ENCODE measurements at places on chromosomes 1 and 21.
A peak's percentile ranks its signal among the peaks of the same experiment; 100 is the strongest.

DNA sequence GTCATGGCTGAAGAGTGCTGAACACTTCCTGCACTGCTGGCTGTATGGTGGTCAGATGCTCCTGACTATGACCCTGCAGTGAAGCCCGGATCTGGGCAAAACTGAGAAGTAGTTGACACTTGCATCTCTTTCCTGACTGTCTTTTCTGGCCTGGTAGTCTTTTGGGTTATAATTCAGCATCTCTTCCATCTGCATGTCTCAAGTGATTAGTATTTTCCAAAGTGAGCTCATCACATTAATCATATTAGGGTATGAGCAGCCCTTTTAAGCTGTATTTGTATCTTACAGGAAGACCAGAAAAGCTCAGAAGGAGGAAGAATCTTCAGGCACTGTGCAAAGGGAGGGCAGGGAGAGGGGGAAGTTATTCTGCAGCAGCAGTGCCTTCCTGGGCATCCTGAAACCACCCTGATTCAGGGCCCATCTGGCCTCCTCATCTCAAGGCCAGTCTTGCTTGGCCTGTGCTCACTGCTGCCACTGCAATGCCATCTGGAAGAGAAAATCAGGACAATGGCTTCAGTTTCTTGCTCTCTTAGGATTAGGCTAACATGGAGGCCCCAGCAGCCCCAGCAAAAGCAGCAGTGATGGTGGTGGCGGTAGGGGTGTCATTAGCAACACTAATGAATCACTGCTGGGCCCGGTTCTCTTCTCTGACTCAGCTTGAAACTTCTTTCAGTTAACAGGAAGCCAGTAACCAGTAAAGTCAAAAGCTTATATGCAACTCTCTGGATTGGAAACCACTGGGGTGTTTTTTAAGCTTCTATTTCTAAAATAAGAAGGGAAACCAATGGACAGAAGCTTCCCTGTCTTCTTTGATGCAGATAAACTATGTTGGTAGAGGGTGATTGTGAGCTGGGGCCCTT is 63.3 kb upstream of the WDR26 start:
- DNase-seq = no peak

DNA sequence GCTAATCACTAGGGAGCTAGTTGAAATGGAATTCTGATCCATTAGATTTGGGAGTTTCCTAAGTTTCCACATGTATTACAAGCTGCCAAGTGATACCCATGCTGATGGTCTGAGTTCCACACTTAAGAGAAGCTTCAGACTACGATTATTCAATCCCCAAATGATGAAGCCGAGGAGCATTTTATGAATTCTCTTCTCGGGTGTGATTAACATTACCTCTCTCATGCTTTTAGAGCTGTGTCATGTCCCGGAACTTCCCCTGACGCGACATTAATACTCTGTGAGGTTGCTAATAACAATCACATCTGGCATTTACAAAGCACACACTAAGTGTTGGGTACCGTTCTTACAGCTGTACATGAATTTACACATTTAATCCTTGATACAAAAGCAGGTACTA is 63.0 kb downstream of the KCNJ15 start:
- no peak for DNase-seq

- no peak for DNase-seq
These were observed 126.8 kb upstream of the TNR start for GRCh38 chr1:175870217-175870616.

GRCh38 chr1:89758156-89758555 is 62.7 kb upstream of the LRRC8D start:
- DNase-seq = no peak

DNA sequence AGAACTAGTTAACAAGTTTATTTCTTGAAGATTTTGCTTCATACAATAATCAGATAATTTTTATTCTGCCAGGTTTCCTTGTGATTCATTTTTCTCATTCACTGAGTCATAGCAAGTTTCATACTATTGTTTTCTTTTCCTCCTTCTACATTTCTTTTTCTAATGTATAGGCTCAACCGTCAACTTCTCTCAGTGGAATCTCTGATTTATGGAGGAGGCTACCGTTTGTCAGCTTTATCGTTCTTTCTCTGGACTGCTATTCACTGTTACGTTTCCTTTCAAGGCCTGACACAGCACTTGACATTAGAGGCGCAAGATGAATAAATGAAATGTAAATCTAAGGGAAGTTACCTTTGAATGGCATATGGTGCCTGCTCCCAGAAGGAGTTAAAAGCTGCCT is 284.3 kb upstream of the NR5A2 start:
- no peak for DNase-seq

- DNase-seq = peak; percentile 47
These were observed 4.1 kb downstream of the AXDND1 start for GRCh38 chr1:179369751-179370341.

DNA sequence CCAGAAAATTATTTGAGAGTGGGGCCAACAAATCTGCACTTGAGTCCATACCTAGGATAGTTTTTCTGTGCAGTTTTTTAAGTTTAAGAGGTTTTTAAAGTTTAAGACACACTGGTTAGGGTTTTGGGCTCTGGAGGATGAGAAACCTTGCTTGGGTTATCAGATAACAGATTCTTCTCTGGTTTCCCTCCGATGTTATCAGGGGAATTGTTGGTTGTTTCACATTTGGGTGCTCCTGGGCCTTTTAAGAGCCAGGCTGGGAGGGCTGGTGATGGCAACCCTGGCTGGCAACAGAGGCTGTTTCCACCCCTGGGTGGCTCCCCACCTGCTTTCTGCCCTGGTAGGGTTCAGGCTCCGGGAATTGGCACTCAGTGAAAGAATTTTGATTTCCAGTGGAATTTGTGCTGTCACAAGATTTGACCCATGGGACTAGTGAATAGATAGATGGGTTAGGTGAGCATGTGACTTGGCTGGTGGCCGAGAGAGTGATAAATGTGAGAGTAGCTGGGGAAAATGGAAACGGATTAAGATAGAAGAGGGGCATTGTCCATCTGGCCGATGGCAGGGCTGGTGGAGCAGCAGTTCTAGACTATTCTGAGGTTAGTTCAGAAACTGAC is 14.8 kb downstream of the VANGL1 start:
- DNase-seq = no peak

GRCh38 chr1:205441716-205442050 is 14.2 kb downstream of the BLACAT1 start:
- DNase-seq = no peak

- no peak for DNase-seq
These were observed 183.5 kb downstream of the HMCN1 start for GRCh38 chr1:185917646-185918045.

DNA sequence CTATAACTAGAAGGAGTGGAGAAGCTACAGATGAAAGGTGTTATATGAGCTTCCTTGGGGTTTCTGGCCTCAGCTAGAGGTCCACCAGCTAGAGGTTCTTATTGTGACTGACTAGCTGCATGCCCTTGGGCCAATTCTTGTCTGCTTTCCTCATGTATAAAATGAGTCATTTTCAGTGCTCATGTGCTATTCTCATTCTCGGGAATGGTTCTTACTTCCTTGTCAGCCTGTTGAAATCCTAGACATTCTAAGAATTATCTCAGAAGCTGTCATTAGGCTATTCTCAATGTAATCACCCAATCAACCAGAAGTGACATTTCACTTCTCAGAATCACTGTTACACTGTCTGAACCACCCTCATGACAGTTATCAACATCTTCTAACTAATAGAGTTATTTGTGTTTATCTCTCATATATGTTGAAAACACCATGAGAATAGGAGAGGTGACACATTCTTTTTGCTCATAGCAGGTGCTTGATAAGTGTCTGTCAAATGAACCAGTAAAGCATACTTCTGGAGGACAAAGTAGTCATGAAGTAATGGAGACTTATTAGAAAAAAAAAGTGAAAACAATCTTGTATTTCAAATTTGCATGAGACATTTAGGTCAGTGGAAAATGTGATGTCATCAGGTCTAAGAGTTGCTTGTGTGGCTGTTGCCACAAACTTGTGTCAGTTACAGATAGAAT is 122.8 kb upstream of the IVNS1ABP start:
- DNase-seq = no peak

GRCh38 chr21:33042812-33043211 is 17.1 kb downstream of the OLIG2 start:
- peak; percentile 70 for DNase-seq

DNA sequence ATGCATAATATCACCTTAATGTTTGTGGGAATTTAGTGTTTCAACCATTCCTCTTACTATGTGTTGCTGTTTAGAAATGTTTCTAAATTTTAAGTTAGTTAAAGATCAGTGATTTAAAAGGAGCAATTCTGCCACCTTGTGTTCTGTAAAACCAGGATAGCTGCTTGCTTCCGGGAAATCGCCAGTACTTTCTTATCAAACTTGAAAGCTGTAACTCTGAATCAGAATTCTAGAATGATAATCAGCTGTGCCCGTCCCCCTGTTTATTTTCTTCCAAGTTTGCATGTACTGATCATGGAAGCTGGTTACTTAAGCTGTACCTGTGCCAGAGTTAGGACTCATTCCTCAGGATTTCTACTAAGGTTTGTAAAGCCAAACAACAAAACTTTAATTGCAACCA is 656.4 kb downstream of the LTN1 start:
- DNase-seq = peak; percentile 36

DNA sequence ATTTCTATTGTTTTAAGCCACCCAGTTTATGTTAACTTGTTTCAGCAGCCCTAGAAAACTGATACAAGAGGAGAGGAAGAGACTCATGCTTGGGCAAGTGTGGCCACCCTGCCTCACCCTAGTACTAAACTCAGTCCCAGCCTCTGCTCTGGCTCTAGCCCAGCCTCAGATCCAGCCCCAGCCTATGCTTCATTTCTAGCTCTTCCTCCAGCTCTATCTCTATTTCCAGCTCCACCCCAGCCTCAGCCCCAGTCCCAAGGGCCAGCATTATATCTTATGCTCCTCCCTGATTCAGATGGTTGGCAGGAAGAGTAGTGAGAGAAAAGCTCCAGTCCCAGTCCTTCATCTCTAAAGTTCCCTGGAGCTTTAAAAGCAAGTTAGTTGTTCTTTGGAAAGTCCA is 535.5 kb downstream of the PTPRC start:
- DNase-seq = no peak

- DNase-seq = no peak
These were observed 26.9 kb downstream of the OR6Y1 start for GRCh38 chr1:158527190-158527815.

GRCh38 chr1:202664083-202664482 is 46.2 kb downstream of the SYT2 start:
- no peak for DNase-seq

- DNase-seq = no peak
These were observed 221.6 kb downstream of the SEC16B start for GRCh38 chr1:177748080-177748801.

GRCh38 chr1:187001198-187001889 is 172.6 kb downstream of the PLA2G4A start:
- DNase-seq = no peak

- no peak for DNase-seq
These were observed 249.2 kb upstream of the KIAA0040 start for GRCh38 chr1:175441791-175442190.

DNA sequence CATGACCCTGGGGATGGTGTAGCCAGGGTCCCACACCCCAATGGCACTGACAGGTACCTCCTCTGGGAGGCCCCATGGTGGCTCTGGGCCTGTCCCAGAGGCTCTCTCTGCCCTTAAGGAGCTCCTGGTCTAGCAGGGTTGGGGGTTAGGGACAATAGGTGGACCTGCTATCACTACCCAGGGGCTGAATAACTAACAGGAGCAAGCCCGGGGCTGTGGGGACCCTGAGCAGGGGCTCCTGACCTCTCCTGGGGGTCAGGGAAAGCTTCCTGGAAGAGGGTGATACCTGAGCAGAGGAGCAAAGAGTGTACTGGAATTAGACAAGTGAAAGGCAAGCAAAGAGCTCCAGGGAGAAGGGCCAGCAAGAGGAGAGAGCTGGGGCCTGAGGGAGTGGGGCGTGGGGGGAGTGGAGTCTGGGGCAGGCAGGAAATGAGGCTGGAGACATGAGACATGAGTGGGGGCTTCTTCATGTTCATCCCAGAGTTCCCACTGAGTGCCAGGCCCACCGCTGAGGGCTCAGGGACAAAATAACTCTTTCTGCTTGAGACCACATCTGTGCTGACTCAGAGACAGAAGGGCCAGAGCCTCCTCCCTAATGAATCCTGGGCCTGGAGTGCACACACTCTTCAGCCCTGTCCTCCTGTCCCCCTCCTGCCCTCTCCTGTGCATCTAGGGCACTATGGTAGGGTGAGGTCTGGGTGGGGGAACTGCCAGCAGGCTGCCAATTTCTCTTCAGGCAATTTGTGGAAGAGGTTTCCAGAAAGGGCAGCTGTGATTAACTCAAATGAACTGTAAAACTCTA is 517.6 kb downstream of the PTPRU start:
- DNase-seq = no peak

- DNase-seq = no peak
These were observed 25.0 kb upstream of the CBR3 start for GRCh38 chr21:36109868-36110267.

- DNase-seq = no peak
These were observed 52.9 kb downstream of the STUM start for GRCh38 chr1:226601456-226601855.

DNA sequence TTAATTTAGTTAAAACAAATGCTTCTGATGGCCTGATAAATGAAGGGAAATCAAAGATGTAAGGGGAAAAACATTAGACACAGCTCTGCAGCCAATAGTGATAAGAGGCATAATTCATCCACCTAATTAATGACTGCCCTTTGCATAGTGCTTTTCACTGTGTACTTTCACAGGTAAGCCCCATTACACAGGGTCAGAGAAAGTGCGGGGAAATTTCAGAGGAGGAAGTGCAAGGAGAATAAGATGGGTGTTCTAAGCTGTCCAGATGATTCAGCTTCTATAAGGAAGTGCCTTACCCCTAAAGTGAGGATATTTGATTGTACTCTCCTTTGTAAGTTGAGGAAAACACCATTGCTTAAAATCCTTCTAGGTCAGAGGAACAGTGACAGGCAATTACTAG is 88.0 kb downstream of the NR5A2 start:
- DNase-seq = no peak

DNA sequence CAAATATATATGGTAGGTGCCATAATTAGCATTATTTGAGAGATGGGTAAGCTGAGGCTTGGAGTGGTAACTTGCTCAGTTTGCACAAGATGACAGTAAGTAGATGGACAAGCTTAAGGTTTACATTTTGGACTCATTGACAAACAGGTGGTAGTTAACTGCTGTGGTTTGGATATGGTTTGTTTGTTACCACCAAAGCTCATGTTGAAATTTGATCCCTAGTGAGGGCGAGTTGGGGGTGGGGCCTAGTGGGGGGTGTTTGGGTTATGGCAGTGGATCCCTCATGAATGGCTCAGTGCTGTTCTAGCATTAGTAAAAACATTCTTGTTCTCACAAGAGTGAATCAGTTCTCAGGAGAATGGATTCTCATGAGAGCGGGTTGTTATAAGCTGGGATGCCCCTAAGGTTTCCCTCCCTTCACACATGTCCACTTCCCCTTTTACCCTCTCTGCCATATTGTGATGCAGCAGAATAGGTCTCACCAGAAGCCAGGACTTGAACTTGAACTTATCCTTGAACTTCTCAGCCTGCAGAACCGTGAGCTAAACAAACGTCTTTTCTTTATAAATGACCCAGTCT is 6.6 kb upstream of the PRRX1 start:
- DNase-seq = no peak
